Mesothelial cell of epicardium (in vitro differentiated cells): ENCODE measurements at places on chromosomes 6 and 20. TPM values are rescaled to one million over a fixed set of nuclear protein-coding genes. Genes with fewer than 3 reads are reported as not detected.

Gene REM1
- not detected in 3 replicates for total RNA-seq

Gene CABLES2
- 22.8 to 23.7 TPM (median 23.6 TPM) in 3 replicates for total RNA-seq

Gene SLC22A16
- total RNA-seq: not detected in 3 replicates

Gene MDN1
- 43.4 to 52.0 TPM (median 47.1 TPM) in 3 replicates for total RNA-seq

Gene PTGIS
- 113 to 118 TPM (median 117 TPM) in 3 replicates for total RNA-seq

Gene TGM3
- 0.11 to 0.24 TPM (median 0.13 TPM) in 3 replicates for total RNA-seq

Gene DLK2
- total RNA-seq: 3.5 to 4.7 TPM (median 4.1 TPM) in 3 replicates

Gene CFAP61
- total RNA-seq: 0.45 to 0.62 TPM in 2 of 3 replicates, not detected in the other

Gene MLIP
- total RNA-seq: 0.27 to 1.0 TPM (median 0.78 TPM) in 3 replicates

Gene SGK2
- total RNA-seq: 7.3 to 10.5 TPM (median 9.9 TPM) in 3 replicates

Gene PRKN
- 6.8 to 8.0 TPM (median 7.6 TPM) in 3 replicates for total RNA-seq

Gene CRIP3
- 2.2 to 3.4 TPM (median 2.9 TPM) in 3 replicates for total RNA-seq

Gene CST9
- total RNA-seq: not detected in 3 replicates

Gene EPHA7
- total RNA-seq: 11.3 to 12.4 TPM (median 11.7 TPM) in 3 replicates
